NCI-H345 (cell line): ENCODE measurements at places on chromosomes 3 and 15.

- DNase-seq = peak; percentile 56
These were observed 19.5 kb upstream of the BSN start for GRCh38 chr3:49534581-49535441.

DNA sequence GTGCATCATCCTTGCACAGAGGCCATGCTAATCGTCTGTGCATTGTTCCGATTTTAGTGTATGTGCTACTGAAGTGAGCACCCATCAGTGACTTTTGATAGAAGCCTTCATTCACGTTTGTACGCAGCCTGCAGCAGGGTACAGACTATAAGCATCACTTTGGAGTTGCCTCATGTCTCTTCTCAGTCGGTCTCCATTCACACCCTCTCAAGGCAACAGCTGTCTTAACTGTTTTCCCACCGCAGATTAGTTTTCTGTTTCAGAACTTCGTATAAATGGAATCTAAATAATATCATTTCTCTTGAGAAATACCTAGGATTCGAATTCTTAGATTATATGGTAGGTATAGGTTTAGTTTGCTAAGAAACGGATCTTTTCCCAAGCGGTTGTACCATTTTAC is 143.2 kb downstream of the KLHL25 start:
- no peak for DNase-seq

DNA sequence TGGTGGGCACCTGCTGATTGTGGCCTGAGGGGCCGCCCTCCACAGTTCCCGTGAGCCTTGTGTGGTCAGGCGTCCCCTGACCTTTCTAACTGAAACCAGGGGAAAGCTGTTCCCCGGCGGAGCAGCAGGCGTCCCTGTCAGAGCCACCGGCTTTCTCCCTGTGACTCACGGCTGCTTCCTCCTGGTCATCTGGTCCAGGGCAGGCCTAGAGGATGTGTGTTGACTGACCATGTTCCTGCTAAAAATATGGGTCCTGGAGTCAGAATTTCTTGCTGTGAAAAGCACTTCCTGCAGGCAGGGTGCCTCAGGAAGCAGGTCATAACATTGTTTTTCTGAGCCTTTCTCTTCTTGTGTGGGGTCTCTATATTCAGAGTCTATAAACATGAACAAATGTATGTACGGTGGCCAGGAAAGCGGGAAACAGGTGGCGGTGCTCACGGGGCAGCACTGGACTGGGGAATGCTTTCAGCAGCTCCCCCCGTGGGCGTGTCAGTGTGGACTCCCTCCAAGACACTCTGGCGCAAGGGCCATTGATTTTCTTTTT is 38.4 kb upstream of the CGNL1 start:
- DNase-seq = no peak

DNA sequence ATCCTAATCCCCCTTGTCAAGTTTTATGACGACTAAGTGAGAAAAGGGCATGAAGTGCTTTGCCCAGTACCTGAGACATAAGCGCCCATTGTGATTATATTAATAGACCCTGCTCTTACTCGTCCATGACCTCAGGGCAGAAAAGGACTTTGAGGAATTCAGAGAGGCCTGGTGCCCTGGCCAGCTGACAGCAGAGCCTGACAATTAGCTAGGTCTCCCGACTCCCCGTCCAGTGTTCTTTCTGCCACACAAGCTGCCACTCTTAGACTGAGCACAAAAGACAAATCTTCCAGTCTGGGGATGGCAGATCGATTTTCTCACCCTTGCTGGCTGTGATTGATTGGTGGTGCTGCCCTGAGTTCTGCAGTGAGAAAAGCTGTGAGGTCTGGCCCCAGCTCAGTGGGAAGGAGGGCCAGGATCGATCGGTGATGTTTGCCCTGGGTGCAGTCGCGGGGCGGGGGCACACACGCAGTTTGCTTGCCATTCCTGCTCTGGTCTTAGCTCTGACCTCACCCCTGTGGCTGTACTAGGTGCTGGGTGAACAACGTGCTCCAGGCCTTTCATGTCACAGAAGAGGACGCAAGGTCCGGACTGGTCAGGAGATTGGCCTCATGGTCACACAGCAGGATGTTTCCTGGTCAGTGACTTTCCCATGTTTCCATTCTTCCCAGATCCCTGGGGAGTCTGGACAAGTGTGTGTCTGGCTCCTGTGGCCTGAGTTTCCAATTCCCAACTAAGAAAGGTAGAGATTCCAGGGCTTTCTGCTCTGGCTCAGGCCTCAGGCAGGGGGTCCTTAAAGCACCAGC is 67.4 kb upstream of the TLE3 start:
- DNase-seq = no peak

- DNase-seq = peak; percentile 39
These were observed 29.2 kb upstream of the CNTN3 start for GRCh38 chr3:74643636-74644035.

DNA sequence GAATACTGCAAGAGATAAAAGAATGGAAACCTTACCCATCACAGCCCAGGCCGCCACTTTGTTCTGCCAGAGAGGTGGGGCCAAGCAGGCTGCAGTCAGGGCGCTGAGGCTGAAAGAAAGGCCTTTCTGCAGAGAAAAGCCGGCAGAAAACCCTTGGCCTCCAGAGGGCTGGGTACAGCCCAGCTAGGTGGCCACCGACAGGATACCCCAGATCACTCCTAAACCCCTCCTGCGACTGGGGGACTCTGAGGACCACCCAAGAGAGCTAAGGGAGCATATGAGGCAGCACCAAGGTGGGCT is 69.3 kb downstream of the SMAD6 start:
- DNase-seq = no peak

- DNase-seq = no peak
These were observed 129.2 kb downstream of the CHDH start for GRCh38 chr3:53716998-53717397.

GRCh38 chr3:41893977-41894376 is 67.9 kb downstream of the ULK4 start:
- no peak for DNase-seq

DNA sequence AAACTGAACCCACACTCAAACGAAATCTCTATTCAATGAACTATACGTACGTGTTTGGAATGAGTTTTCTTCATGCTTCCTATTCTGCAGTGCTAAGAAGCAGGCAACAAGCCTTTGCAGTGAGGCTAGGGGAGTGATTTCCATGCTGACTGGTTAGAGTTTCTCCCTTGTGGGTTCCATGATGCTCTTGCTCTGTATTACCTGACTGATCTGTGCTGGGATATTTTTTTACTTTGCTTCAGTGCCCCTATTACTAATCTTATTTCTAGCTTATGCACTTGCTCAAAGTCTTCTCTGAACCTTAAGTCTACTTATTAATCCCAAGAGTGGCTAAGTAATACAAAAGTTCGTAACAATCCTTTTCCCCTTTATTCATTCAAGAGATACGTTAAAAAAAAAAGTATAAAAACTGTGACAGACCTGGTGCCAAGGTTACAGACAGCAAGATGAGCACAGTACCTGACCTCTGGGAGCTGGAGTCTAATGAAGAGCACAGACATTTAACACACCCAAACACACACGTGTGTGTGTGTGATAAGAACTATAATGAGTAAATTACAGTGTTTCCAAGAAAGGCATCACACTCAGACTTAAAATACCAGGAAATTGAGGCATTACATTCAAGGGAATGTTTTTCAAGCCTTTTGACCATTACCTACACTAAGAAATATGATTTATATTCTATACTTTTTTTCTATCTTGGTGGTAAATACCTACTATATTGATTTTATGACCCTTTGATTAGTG is 50.5 kb upstream of the FBN1 start:
- no peak for DNase-seq

DNA sequence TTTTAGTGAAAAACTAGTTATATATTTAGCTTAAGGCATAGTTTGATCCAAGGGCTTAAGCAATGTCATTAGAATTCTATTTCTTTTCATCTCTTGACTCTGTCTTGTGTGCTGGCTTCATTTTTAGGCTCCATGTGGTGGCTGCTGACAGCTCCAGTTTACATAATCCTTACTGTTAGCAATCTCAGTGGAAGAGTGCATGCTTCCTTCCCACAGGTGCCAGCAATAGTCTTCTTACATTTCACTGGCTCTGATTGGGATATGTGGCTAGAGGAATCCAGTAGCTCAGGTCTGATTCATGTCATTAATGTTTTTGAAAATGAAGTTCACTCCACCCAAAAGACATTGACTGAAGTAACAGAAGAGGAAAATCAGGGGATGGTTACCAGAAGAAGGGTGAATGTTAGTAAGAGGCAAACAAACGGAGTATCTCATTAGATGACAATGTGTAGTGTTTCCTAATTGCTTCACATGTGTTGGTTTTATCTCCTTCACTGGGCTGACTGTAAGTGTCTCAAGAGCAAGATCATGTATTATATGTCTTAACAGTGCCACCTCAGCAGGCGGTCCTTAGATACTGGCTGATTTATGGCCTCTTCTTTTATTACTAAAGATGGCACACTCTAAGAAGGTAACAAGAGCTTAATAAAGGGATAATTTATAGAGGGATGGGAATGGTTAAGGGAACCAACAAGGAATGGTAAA is 25.6 kb upstream of the TCF12 start:
- DNase-seq = no peak

DNA sequence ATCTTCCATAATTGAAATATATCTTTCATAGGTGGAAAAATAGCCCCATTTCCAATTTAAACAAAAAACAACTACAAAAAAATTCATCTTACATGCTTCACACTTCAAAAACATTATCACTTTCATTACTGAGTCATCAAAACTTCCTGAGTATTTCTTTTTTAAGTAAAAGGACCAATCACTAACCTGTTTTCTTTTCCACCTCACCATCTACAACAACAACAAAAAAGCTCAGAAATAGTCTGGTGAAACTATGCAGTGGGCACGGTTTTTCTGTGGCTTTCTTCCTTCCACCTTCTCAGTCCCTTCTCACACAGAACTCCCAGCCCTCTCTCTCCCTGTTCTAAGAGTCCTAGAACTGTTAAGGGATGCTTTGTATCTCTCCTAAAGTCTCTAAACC is 20.3 kb upstream of the TNIK start:
- no peak for DNase-seq

- DNase-seq = no peak
These were observed 1.7 kb downstream of the TMEM89 start for GRCh38 chr3:48619541-48620524.

DNA sequence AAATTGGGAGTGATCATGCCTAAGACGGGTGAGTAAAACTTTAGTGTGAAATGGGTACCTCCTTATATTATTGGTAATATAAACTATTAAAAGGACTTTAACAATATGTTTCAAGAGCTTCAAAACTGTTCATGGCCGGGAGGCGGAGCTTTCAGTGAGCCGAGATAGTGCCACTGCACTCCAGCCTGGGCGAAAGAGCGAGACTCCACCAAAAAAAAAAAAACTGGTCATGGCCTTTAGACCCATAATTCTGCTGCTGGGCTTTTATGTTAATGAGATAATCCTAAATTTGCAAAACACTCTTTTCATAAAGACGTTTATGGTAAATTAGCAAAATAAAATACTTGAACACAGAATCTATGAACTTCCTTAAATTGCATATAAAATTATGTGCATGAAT is 22.8 kb downstream of the TRPC1 start:
- DNase-seq = no peak

DNA sequence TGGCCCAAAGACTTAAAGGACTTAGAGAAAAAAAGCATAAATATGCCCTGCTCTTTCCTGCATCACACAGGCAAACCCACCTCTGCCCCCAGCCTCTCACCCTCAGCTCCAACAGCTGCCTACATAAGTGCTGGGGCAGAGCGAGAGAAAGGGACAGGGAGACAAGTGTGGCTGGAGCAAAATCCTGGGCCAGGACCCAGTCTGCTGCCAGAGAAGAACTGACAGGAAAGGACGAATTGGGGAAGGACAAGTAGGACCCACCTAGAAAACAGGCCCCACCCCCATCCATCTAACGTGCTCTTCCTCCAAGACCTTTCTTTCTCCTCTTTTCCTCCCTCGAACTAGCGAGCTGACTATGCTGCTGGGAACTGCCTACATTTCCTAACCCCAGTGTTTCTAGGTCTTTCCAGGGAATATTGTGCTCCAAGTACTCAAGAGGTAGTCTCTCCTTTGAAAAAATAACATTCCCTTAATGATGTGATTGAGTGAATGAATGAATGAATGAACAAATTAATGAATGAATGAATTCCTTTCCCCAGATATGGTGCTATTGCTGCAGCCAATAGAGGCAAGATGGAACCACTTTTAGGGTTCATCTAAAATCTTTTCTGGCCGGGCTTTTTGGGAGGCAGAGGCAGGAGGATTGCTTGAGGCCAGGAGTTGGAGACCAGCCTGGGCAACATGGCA is 18.4 kb downstream of the IGDCC4 start:
- no peak for DNase-seq

GRCh38 chr15:89121414-89121813 is 33.2 kb downstream of the ABHD2 start:
- no peak for DNase-seq

GRCh38 chr3:14764331-14765059 is 54.3 kb upstream of the FGD5 start:
- DNase-seq = no peak

DNA sequence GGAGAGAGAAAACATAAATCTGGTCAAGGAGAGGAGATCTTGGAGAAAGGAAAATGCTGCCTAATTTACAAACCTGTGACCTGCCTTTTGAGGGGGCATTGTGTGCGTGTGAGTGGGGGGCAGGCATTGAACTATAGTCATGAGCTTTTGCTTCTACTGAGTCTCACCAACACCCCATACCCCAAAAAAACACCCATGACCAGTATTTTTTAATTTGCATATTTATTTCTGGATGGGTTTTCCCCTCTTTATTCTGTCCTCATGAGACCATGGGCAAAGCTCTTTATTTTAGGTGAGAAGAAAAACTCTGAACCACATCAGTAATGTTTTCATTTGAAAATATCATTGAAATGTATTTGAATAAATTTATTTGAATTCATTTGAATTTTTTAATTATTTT is 20.6 kb downstream of the CD80 start:
- DNase-seq = no peak

GRCh38 chr3:73557986-73558726 is 66.6 kb downstream of the PDZRN3 start:
- DNase-seq = no peak

DNA sequence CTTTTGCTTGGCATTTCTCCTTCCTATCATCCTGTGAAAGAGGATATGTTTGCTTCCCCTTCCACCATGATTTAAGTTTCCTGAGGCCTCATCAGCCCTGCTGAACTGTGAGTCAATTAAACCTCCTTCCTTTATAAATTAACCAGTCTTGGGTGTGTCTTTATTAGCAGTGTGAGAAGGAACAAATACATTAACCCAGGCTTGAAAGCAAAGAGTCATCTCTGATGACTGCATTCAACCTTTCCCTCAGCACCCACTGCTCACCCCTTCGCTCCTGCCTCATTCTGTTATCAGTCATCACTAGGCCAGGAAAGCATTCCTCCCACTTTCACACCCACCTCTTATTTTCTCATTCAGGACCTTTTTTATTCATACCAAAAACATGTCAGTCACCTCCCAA is 59.6 kb upstream of the CASR start:
- DNase-seq = no peak

DNA sequence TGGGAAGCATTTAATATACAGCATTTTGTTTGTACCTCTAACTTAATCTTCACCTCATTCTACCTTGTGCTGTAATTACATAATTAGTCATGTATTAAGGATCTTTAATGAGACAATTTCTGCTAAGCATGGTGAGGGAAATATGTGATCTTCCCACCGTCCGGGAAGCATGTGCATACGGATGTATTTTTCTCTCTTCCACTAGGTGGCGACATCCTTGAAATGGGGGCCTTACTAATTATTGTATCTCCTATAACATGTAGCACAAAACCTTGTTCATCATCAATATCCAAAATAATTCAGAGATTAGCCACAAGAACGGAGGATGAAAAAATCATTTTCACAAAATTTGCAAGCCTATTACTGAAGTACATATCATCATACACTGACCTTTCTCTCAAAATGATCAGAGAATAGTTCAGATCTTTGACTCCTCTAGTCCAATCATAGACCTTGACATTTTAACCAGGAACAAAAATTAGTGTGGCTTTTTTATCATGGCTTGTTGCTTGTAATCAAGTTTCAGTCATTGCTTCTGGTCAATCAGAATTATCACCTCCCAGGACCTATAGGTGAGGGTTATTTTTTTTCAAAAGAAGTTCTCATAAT is 148.9 kb upstream of the GBE1 start:
- DNase-seq = peak; percentile 14
